ENCODE measurements at places on chromosomes 1 and 21.
A peak's percentile ranks its signal among the peaks of the same experiment; 100 is the strongest.

DNA sequence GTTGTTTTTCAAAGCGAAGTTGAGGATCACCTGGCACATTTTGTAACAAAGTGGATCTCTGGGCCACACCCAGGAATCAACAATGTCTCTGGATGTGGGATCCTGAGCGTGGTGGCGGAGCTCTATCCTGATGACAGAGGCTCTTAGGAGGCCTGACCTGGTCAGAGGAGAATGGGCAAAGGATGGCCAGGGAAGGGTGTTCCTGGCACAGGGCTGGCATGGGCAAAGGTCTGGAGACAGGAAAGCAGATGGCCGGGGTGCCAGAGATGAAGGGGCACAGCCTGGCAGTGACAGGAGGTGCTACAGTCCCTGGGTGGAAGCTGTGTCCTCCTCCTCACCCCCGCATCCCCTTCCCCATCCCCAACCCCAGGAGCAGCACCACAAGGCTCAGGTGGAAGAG lies 20.0 kb upstream of the MFN2 start:
- no peak for DNase-seq

DNA sequence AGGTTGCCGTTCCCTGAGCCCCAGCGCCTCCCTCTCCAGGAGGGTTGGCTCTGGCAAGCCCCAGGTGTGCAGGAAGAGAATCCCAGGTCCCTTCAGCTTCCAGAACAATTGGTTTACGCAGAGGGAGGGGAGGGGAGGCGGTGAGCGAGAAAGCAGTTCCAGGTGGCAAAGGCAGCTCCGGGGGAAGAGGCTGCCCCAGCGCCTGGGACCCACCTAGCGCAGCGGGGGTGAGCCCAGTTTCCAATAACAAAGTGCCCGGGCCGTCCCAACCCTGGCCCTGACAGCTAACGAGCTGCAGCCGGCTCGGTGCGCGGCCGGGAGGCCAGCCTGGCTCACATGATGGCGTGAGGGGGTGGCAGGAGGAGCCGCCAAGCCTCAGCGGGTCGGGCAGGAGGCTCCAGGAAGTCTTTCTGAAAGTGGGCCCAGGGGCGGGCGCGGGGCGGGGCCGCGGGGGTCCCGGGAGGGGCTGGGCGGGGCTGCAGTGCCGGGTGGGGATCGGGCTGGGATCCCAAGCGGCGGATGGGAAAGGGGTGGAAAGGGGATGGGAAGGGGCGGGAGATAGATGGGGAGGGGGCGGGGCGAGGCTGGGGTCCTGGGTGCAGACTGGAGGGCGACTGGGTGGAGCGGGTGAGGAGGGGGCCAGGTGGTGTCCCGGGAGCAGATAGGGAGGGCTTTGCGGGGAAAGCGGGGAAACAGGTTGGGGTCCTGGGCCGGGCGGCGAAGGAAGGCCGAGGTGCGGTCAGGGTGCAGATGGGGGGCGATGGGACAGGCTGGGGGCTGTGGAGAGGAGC lies 22.8 kb downstream of the DHRS3 start:
- peak; percentile 78 for DNase-seq

DNA sequence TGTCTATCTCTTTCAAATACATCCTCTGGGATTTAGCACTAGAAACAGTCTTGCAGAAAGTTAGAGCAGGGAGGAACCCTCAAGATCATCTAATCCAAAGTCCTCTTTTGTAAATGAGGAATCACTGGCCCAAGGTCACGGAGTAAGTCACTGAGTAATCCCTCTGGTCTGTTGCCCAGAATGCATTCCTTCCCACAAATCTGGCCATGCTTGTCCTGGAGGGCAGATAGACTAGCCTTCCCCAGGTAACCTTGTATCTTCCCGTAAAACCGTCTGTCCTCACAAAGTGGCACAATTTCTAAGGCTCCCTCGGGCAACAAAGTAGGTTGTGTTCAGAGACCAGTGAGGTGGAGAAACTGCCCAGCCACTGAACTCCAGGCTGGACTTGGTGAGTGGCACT lies 46.2 kb downstream of the DDR2 start:
- DNase-seq = no peak

GRCh38 chr1:19076841-19077616 lies 120.6 kb upstream of the IFFO2 start:
- DNase-seq = no peak

- no peak for DNase-seq
These were observed 19.7 kb upstream of the CCDC27 start for GRCh38 chr1:3732434-3733093.

- no peak for DNase-seq
These were observed 206.9 kb upstream of the LMO4 start for GRCh38 chr1:87121711-87122163.

DNA sequence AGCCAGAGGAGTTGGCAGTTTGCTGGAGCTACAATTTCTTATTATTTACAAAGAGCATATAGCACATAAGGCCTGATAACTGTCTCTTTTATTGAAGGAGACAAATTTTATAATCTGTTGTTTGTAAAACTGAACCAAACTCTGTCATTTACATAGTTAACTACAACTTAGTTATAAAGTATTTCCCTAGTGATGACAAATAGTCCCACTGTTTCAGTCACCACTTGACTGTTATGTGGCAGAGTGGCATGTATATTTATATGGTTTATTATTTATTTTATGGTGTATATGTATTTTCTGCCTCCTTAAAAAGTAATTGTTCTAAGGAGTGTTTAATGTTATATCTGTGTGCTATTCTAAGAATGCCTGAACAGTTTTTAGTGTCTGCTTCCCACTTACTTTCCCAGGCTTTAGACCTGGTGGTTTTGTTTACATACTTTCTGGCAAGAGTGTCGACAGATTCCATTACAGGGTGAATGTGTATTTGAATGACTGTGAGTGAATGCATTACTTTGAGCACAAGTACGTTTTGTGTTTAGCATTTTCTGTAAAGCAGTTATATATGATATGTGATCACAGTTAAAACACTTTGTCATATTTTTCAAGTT lies 10.0 kb downstream of the TSEN15 start:
- DNase-seq = no peak

GRCh38 chr1:19411612-19412011 lies 73.7 kb downstream of the CAPZB start:
- DNase-seq = no peak

GRCh38 chr1:31400393-31400792 lies 12.6 kb upstream of the SERINC2 start:
- no peak for DNase-seq

DNA sequence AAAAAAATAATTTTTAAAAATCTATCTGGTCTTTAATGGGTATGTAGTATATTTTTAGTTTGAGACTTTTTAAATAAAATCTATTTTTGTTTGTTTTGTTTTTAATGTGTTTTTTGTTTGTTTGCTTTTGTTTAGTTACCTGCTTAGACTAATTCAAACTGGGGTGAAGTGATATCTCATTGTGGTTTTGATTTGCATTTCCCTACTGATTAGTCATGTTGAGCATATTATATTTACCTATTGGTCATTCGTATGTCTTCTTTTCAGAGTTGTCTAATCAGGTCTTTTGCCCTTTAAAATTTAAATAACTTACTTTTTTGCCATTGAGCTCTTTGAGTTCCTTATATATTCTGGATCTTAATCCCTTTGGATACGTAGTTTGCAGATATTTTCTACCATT lies 20.3 kb downstream of the CD1B start:
- no peak for DNase-seq

- DNase-seq = no peak
These were observed 28.7 kb downstream of the C1orf87 start for GRCh38 chr1:60044881-60045280.

DNA sequence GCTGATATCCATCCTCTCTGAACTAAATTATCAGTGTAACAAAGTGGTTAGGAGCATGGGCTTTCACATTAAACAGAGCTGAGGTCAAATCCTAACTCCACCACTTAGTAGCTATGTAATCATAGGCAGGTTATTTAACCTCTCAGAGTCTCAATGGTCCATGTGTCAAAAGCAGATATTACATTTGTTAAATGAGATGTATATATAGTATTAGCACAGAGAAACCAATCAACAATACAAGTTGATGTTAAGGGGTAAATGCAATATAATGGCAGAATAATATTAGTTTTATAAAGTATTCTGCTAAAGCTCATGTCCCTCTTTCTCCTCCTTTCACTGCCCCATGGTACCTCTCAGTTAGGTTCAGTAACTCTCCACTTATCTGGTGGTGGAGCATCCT lies 27.2 kb downstream of the DBT start:
- DNase-seq = no peak

GRCh38 chr1:87778896-87779295 lies 450.2 kb downstream of the LMO4 start:
- DNase-seq = no peak

- DNase-seq = peak; percentile 65
These were observed 79.5 kb upstream of the SLC45A1 start for GRCh38 chr1:8238141-8239038.

DNA sequence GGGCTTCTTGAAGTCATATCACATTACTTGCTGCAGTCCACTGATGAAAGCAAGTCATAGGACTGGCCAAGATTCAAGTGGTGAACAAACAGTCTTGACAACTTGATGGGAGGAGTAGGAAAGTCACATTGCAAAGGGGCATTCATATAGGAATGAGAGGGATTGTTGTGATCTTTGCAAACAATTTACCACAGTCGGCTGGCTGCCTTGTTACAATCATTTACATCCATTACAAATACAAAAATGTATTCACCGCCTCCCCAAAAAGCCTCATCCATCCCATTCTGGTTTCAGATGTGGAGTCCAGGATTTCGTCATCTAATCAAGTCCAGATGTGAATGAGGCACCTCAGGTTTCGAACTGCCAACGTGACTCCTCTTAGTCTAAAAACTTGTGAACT lies 26.8 kb downstream of the GORAB start:
- no peak for DNase-seq

GRCh38 chr1:13702425-13703127 lies 2.6 kb downstream of the PRDM2 start:
- no peak for DNase-seq

DNA sequence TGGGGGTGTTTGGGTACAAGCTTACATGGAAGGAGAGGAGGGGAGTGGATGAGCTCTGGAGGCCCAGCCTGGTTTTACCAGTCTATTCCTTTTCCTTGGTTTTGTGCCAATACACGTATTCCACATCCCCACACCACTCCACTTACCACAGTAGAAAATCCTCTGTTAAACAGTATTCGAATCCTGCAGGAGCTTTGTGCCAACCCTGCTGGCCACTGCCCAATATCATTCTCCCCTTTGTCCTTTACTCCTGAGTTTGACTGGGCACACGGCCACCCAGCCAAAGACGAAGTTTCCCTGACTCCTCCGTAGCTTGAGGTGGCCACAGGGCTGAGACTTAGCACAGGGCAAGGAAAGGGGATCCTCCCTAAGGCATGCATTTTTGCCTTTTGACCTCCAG lies 61.6 kb downstream of the TMCO4 start:
- DNase-seq = no peak

DNA sequence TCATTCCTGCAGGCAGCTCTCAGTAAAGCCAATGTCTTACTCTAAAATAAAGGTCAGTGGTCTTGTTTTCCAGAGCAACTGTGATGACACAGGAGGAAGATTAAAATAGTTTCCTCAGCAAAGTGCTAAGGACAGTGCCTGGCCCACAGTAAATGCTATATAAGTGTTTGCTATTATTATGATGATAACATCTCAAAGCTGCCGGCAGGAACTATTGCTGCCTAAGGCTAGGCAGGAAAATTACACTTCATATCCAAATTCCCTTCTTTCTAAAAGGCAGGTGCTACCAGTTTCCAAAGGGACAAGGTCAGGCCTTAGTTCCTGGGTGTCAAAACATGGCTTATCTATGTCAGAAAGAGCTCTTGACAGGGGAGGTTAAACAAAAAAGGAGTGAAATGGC lies 401.3 kb downstream of the HHAT start:
- no peak for DNase-seq

- DNase-seq = peak; percentile 98
These were observed 27.2 kb downstream of the ERI3 start for GRCh38 chr1:44327679-44328491.

DNA sequence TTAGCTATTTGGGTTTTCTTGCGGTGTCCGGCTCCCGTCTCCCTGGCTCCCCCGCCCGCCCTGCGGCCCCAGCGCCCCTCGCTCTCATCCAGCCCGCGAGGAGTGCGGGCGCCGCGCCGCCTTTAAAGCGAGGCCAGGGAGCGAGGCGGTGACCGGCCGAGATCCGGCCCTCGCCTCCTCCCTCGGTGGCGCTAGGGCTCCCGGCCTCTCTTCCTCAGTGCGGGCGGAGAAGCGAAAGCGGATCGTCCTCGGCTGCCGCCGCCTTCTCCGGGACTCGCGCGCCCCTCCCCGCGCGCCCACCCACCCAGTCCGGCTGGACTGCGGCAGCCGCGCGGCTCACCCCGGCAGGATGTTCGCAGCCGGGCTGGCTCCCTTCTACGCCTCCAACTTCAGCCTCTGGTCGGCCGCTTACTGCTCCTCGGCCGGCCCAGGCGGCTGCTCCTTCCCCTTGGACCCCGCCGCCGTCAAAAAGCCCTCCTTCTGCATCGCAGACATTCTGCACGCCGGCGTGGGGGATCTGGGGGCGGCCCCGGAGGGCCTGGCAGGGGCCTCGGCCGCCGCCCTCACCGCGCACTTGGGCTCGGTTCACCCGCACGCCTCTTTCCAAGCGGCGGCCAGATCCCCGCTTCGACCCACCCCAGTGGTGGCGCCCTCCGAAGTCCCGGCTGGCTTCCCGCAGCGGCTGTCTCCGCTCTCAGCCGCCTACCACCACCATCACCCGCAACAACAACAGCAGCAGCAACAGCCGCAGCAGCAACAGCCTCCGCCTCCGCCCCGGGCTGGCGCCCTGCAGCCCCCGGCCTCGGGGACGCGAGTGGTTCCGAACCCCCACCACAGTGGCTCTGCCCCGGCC lies 492 bp downstream of the HLX start:
- no peak for DNase-seq

Measured in HT-29 (cell line).